Right forelimb (tissue), 1 donor: ENCODE measurements at places on chromosomes 2 and 18.

DNA sequence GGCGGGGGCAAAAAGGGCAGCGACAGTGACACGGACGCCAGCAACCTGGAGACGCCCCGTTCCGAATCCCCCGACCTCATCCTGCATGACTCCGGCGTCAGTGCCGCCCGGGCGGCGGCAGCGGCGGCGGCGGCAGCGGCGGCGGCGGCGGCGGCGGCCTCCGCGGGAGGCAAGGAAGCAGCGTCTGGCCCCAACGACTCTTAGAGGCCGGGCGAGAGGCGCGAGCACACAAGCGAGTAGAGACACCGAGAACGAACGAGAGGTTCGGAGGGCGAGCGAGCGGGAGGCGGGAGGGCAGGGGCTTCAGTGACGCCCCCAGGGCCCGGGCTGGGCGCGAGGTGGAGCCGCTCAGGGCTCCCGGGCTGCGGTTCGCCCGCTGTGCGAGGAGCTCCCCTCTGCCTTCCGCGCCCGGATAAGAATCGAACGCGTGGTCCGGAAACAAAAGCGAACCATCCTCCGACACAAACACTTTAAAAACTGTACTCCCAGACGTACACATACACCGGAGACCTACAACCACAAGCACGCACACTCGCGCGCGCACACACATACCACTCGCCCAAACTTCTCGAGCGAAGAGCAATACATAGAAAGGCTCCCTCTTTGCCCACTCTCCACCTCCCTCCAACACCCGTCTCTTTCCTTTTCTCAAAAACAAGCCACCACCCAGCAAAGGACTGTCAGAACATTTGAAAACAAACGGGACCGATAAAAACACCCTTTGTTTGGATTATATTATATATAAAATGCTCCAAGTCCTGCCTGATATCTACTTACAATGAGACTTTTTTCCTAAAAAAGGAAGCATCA is 2.8 kb downstream of the SP9 start:
- peak; percentile 77 for DNase-seq

- DNase-seq: peak; percentile 64
Measured at GRCh38 chr18:50559752-50560680, at the start of gene MAPK4. TSS of gene MAPK4 (plus strand) at chr18:50560087. CDS start at chr18:50663959, 103,872 bp downstream.

DNA sequence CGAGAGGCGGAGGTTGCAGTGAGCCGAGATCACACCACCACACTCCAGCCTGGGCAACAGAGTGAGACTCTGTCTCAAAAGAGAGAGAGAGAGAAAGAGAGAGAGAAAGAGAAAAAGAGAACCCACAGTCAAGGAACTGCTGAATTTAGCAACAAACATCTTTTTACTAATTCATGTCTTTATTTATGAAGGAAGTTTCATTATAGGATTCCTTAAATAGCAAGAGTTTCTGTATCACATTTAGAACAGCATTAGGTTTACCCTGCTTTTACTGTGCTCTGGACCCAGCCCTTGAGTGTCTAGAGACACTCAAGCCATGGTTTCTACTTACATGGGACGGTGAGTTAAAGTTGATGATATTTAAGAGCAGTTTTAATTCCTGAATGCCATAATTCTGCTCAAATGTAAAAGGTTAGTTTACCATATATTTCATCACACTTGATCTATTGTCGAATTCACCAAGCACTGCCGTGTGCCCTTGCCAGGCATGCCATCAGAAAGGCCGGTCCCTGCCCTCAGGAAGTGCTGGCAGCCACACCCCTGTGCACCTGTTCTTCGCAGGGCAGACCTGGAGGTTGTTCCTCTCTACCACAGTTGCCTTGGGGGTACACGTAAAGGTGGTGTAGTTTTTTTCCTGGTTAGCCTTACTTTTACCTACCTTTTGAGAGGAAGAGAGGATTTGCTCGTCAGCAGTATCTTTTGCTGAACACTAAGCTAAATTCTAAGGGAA is 153.3 kb downstream of the LDLRAD4 start:
- no peak for DNase-seq

GRCh38 chr18:31658670-31659575 is 25.5 kb downstream of the B4GALT6 start:
- DNase-seq: no peak

GRCh38 chr2:145910416-145910815 is 1390.5 kb upstream of the ZEB2 start:
- DNase-seq: no peak

GRCh38 chr2:45458909-45459563 is 152.0 kb downstream of the SRBD1 start:
- DNase-seq: no peak

DNA sequence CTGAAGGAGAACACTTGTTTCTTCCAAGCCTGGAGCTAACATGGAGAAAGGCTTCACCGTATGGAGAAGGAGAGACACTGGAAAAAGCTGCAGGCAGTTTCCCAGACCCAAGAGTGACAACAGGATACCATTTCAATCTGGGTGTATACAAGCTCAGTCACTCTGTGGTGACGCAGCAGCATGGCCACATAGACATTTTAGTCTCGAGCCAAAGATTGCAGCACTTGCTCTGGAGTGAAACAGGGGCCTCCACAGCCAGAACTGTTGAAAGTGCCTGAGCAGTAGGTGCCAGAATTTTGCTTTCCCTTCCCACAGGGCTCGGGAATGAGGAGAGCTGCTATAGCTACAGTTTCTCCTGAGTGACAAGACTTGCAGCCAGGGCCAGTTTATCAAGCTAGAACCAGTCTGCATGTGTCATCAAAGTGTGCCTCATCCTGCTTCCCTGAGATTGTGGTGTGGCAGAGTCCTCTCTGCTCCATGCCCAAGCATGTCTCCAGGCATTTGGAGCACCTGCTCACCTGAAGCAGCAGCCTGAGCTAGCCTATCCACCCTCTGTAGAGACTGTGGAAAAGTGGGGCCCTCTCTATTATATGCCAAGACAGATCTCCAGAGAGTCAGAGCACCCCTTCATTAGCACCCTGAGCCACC is 234.6 kb upstream of the CDH19 start:
- DNase-seq: no peak

- no peak for DNase-seq
Measured at GRCh38 chr2:191907091-191907490, 60.2 kb upstream of the CAVIN2 start.

DNA sequence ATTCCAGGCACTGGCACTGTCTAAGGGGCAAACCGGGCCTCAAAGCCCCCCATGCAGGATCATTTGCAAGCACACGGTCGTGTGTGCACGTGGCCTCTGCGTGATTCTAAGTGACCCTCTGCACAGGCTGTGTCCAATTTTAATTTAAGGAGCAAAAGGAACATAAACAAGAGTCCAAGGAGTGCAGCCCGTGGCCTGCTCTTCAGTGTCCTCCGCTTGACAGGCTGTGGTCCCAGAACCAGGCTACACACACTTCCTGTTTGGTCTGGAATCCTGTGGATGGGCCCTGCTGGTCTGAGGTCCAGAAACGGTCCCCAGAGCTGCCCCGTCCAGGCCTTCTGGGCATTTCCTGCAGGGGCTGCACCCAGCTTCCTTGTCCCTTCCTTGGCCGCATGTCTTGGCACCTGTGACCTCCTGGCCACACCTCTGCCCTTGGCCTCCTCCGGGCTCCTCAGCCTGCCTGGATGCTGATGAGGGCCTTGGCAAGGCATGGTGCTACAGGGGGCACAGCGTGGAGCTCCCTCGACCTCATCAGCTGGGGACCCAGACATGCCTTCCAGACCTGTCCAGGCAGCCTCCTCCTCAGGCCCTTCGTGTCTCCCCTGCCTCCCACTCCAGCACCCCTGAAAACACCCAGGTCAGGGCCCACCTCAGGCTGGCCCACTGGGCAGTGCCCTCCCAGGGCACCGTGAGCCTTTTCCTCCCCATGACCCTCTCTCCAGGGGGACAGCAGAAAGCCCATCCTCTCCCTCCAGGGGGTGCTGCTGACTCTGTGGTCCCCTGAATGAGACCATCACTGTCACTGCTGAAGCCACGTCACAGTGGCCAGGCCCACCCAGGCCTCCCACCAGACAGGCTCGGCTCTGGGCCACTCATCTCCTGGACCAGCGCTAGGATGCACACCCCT is 136.4 kb upstream of the GPC1 start:
- DNase-seq: no peak

DNA sequence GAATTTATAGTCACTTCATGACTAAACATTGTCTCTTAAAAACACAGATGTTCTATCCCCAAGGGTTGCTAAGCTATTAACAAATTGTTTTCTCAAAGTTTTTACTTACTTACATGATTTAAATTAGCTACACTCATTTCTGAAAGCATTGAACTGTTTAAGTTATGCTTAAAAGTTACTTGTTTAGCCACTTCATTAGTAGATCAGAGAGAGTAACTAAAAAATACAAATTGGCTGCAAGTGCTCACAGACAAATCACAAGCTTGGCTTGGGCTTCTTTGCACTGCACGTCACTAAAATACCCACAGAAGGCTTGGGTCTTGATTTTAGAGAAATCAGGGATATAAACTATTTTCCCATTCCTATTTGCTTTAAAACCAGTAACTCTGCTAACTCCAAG is 114.1 kb upstream of the SMAD7 start:
- DNase-seq: no peak

DNA sequence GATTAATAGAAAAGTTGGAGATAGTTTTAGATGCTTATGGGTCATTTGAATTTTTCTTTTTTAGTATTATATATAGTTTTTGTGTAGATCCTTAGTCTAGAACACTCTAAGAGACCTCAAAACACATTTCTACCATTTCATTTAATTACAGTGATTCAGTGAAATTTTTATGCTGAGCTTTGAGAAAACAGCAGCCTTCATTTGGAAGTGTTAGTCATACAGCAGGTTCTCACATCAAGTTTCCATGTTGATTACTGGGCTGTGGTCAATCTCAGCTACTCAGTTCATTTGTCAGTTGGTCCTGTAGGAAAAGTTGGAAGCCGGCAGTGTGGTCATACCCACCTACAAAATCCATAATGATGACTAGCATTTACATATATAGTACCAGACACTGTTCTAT is 37.9 kb downstream of the MAP3K19 start:
- DNase-seq: no peak

DNA sequence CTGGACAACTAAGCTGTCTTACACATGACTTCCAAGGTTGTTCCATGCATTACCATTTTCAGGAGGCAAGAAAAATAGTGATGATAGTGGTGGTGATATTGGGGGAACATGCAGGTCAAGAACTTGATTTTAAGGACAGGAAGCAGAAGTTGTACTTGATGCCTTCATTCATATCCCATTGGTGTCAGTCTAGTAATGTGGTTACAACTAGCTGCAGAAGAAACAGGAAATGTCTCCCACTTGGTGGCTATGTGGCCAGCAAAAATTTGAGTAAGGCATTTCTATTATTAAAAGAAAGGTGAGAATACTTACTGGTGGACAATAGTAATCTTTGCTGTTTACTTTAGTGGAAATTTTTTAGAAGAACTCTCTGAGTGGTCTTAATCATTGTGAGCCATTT is 103.4 kb downstream of the ALMS1 start:
- DNase-seq: no peak

GRCh38 chr18:76524900-76525698 is 30.1 kb upstream of the ZNF516 start:
- peak; percentile 78 for DNase-seq

DNA sequence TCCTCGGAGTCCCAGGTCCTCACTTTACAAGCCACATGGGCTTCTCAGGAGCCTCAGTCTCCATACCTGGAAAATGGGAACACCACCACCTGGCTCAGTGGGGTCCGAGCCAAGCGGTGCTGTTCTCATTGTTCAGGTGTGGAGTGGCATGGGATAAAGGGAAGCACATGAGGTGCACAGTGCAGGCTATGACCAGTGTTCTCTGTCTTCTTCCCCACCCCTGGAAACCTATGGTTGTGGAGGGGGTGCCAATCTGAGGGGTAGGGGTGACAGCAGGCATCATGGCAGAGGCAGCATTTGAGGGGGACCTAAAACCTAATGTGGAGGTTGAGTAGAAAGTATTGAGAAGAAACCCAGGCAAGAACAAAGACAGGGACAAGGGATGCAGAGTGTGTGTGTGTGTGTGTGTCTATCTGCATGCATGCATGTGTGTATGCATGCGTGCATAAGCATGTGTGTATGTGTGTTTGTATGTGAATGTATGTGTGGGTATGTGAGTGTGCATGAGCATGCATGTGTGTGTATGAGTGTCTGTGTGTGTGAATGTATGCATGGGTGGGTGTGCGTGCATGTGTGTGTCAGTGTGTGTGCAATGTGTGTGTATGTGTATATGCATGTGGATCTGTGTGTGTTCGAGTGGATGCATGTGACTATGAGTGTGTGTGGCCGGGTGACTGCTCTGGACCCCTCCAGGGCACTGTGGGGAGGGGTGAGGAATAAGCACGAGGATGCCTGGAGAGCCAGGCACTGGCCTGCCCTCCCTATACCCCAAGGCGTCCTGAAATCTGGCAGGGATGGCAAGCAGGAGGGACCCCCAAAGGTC is 4.0 kb downstream of the KIF1A start:
- peak; percentile 28 for DNase-seq

DNA sequence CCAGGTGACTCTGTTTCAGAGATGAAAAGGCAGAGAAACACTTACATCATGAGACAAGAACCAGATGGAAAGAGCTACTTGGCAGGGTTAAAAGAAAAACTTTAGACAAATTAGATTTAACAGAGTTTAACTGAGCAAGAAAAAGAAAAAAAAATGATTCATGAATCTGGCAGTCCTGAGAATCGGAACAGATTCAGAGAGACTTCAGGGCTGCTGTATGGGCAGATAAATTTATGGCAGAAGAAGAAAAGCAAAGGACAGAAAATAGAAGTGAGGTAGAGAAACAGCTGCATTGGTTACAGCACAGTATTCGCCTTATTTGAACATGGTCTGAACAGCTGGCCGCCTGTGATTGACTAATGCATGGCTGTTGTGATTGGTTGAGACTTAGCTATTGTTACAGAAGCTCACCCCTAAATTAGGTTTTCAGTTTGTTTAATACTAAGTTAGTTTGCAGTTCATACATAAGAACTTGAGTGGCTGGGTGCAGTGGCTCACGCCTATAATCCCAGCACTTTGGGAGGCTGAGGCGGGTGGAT is 43.0 kb upstream of the RHOB start:
- peak; percentile 21 for DNase-seq

DNA sequence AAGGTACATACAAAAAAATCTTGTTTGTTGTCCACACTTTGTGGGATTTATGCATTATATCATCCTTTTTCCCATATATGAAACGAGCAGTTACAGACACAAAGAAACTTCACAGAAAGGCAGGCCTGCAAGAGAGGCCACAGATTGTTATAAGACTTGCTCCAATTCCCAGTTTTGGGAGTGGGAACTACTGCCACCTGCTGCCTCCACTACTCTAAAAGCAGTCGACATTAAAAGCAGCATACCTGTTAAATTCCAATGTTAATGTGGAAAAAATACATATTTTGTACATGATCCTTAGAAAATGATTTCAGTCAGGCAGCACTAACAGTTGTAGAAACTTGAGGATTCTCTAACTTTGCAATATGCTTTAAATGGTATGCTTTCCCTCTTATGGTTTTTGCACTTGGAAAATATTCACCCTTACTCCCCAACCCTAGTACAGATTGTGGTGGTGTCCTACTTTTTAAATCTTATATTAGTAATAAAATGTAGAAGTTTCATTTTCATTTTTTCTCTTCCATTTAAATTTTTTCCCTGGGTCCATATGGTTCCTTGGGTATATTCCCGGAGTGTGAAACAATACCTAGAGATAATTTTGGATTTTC is 37.9 kb downstream of the SLC38A11 start:
- peak; percentile 48 for DNase-seq
